GM06990 (cell line): ENCODE measurements at places on chromosomes 2 and 18.

DNA sequence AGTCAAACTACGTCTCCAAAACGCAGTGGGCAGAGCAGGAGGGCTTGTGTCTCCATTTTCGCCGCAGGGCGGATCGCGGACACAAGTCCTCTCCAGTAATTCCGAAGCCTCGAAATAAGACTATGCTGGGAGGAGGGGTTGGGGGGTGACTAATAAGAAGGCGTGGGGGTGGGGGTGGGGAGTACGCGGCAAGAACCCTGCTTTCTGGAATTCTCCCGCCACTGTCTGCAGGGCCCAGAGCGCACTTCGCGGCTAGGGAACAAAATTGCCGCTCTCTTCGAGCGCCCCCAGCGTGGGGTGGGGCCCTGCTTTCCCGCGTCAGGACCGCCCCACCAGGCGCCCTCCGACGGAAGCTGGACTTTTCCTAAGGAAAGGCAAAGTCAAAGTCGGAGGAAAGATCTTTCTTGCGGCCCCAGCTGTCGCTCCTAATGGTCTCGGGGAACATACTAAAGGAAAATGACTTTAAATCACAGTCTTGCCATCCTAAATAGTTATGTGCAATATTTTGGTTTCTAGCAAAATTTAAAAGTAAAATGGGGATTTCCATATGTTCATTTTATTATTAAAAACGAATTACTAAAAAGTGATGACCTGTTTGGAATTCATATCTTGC lies 11.9 kb downstream of the NR4A2 start:
- no peak for DNase-seq

DNA sequence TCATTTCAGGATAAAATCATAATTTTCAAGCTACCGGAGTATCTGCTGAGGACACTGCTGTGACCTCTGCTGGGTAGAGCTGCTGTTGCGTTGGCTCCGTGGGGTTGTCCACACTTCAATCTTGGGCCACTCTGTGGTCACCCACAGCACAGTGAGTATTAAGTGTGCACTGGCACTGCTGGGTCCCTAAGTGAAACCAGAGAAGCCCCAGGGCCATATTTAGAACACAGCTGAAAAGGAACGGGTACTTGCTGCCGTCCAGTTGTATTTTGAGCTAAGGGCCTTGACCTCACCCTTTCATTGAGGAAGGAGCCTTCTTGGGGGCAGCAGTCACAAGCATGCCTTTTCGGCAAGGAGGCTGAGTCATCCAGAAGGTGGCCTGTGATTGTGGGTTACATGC lies 10.1 kb downstream of the SLC9A4 start:
- DNase-seq = no peak

- DNase-seq = no peak
These were observed 492.5 kb upstream of the SPHKAP start for GRCh38 chr2:228673876-228674554.

- no peak for DNase-seq
These were observed 1.5 kb upstream of the WNT10A start for GRCh38 chr2:218878926-218879761.

- DNase-seq = no peak
These were observed 160.1 kb upstream of the BOD1L2 start for GRCh38 chr18:56986829-56987228.

- no peak for DNase-seq
These were observed 38.2 kb downstream of the BOLA3 start for GRCh38 chr2:74109551-74109950.

DNA sequence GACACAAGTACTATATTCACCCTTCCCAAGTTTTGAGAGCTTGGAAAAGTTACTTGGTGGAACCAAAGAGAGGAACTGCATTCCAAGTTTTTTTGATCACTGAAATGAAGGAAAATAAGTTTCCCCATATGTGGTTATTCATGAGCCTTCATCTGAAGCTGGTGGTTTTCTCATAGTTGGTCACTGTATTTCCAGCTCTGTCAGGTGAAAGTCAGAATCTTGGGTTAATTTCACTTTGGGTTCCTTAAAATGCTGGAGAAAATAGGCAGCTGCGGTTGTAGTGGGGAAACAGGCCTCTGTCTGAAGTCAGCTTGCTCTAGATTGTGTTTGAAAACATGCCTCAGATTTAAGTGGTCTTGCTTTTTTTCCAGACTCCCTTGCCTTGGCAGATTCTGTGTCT lies 200.5 kb downstream of the HRH4 start:
- DNase-seq = no peak

GRCh38 chr2:98805412-98806171 lies 74.7 kb upstream of the MGAT4A start:
- no peak for DNase-seq

GRCh38 chr18:21490748-21491147 lies 109.8 kb downstream of the ESCO1 start:
- DNase-seq = no peak

DNA sequence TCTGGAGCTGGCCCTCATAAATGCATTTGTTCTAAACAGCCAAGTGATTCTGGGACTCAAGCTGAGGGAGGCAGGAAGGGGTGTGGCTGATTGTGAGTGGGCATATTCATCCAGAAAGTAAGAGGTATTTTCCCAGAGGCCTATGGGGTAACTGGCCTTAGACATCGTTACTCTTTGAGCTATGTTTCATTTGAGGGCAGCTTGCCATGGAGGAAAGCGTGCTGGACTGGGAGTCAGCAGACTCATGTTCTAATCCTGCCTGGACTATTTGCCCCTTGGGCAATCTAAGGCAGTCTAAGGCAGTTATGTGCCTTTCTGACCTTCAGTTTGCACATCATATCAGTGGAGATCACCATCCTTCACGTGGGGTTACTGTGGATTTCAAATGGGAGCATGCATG lies 93.5 kb upstream of the SLC14A2 start:
- no peak for DNase-seq

DNA sequence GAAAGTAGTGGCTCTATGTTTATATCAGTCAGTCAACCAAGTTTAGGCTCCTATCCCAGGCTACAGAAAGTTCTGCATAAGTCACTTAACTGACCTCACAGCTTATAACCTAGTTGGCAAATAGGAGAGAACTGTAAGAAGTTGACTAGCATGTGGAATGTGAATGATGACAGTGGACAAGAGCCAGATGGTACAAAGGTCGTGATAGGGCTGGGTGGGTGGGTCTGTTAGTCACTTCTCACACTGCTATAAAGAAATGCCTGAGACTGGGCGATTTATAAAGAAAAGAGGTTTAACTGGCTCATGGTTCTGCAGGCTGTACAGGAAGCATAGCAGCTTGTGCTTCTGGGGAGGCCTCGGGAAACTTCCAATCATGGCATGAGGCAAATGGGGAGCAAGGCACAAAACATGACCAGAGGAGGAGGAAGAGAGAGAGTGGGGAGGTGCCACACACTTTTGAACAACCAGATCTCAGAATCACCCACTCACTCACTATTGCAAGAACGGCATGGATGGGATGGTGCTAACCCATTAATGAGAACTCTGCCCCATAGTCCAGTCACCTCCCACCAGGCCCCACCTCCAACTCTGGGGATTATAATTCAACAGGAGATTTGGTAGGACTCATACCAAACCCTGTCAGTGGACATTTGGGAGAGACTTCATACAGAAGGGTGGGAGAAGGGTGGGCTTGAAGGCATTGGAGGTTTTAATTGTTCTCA lies 68.8 kb downstream of the LTBP1 start:
- DNase-seq = no peak

- DNase-seq = no peak
These were observed 742.9 kb upstream of the DDX18 start for GRCh38 chr2:117071556-117072102.

DNA sequence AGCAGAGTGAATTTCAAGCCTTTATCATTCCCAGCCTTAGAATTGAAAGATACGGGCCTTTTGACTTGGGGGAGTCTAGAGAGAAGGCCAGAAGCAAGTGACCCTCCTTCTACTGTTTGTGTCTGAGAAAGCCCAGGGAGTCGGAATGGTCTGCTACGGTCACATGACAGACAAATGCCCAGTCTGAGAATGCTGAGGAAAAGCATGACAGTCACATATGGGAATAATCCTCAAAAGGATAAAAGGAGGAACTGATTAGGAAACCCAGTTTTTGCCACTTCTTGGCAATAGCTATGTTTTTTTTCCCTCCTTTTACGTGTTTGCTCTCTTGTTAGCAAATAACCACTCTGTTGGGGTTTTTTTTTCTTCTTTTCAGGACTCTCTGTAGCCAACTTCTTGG lies 38.1 kb upstream of the HNRNPA3 start:
- no peak for DNase-seq

- DNase-seq = no peak
These were observed 50.1 kb downstream of the SLC14A1 start for GRCh38 chr18:45774065-45774521.
